ENCODE measurements at places on chromosomes 1 and 21. TPM values are rescaled to one million over a fixed set of nuclear protein-coding genes. Genes with fewer than 3 reads are reported as not detected.

- no peak overlapping the region for H3K27ac ChIP-seq
- H3K36me3 ChIP-seq = no peaks in the 10 kb centered on the region
- H3K4me3 ChIP-seq = no peak overlapping the region
- H3K27me3 ChIP-seq = no peaks in the 10 kb centered on the region
Observed at GRCh38 chr1:15627343-15627988, 10.2 kb downstream of the DDI2 start.

DNA sequence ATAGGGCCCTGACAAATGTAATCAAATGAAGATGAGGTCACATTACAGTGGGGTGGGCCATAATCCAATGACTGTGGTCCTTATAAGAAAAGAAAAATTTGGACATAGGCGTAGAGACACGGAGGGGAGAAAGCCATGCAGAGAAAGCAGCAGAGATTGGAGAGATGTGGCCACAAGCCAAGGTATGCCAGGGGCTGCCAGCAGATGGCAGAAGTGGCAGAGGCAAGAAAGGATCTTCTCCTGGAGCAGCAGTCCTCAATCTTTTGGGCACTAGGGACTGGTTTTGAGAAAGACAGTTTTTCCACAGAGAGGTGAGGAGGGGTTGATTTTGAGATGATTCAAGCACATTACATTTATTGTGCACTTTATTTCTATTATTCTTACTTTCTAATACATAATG lies 355.1 kb downstream of the NPHP4 start:
- no peak overlapping the region for H3K4me3 ChIP-seq
- no peaks in the 10 kb centered on the region for H3K4me1 ChIP-seq
- no peak overlapping the region for H3K27ac ChIP-seq
- H3K36me3 ChIP-seq = no peaks in the 10 kb centered on the region
- peak; percentile 72 for DNase-seq
- peaks cover 7% of the 10 kb centered on the region for H3K27me3 ChIP-seq

DNA sequence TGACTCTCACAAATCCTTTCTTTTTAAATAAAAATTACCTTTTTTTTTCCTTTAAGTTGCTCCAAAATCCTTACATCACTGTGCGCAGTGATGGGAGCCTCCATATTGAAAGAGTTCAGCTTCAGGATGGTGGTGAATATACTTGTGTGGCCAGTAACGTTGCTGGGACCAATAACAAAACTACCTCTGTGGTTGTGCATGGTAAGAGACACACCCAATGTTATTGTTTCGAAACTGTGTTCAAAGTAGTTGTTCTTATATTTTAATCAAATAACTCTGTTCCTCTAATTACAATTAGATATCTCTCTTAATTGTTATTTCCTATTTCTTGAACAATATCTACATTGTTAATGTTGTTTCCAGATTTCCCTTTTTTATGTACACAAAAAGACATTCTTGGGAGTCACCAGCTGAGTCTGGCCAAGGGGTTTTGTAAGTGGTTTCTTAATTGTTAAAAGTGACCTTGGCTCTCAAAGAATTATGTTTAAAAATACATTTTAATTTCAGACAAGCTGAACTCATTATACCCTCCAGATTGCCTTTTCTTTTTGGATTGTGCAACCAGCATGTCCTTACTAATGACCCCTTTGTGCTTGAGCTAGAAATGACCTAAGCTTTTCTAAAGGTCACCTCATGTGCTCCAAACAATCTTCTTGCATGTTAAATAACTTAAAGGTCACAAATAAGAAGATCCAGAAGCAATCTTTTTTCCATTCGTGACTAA lies 250.1 kb downstream of the HMCN1 start:
- H3K27ac ChIP-seq = no peak overlapping the region
- no peak overlapping the region for H3K4me3 ChIP-seq
- H3K4me1 ChIP-seq = no peaks in the 10 kb centered on the region
- no peaks in the 10 kb centered on the region for H3K36me3 ChIP-seq
- DNase-seq = peak; percentile 11

DNA sequence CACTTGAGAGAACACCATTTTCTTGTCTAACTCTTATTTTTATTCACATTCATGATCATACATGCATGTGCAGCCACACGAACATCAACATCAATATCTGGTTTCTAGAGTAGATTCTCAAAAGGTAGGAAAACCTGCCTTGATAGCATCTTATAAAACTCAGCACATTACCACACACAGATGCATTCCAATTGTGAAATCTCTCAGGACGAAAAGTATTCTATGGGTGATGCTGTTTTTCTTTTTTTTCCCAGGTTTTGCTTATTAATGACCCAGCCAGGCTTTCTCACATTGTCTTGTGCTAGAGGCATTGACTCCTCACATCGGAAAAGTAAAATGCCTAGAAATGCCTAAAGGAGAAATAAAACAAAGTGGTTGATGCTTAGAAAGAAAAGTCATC lies 562.8 kb downstream of the KIF26B start:
- H3K27ac ChIP-seq = no peak overlapping the region
- no peak overlapping the region for H3K4me3 ChIP-seq
- DNase-seq = no peak
- H3K27me3 ChIP-seq = no peaks in the 10 kb centered on the region
- no peaks in the 10 kb centered on the region for H3K36me3 ChIP-seq

DNA sequence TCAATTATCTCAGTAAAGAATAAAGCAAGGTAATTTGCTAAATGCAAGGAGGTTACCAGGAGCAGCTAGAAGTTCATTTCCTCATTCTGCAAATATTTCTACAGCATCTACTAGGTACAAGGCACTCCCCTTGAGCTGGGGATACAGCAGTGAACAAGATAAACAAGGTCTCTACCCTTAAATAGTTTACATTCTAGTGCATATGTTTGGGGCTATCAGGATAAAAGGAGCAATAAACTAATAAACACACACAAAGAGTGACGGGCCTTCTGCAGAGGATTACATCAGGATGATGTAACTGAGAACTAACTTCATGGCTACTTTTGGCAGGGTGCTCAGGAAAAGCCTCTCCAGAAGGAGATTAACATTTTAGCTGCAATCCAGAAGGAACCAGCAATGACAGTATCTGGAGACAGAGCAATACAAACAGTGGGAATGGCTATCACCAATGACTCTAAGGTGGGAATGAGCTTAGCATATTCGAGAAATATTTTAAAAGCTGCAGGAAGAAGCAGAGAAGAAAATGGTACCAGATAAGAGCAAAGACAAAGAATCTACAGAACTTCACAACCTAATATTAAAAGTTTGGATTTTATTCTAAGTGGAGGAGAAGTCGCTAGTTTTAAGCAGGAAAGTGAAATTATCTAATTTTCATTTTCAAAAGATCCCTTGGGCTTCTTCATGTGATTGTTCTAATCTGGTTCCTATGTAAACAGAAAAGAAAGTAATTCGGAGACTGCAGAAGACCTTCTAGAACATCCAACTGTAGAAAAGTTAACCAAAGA lies 25.8 kb downstream of the TP53BP2 start:
- no peaks in the 10 kb centered on the region for H3K27me3 ChIP-seq
- no peak for DNase-seq
- H3K36me3 ChIP-seq = no peaks in the 10 kb centered on the region
- peaks cover 9% of the 10 kb centered on the region for H3K4me1 ChIP-seq

DNA sequence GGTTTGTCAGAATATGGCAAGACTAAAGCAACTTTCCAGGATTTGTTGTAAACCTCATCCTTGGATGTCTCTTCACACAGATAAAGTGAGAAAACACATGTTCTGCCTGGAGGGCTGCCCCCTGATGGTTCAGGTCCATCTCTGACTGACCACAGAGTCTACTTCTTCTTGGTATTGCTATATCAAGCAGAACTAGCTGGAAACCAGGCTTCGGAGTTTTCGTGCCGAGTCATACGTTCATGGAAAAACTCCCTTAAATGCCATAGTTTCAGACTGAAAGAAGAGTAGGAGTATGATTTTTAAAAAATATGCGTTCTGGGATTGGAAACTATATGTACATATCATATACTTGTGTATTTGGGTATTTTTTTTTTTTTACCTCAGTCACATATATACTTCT lies 5.8 kb downstream of the OR10T2 start:
- H3K4me3 ChIP-seq = no peak overlapping the region
- no peak for DNase-seq
- no peaks in the 10 kb centered on the region for H3K36me3 ChIP-seq
- no peak overlapping the region for H3K27ac ChIP-seq

DNA sequence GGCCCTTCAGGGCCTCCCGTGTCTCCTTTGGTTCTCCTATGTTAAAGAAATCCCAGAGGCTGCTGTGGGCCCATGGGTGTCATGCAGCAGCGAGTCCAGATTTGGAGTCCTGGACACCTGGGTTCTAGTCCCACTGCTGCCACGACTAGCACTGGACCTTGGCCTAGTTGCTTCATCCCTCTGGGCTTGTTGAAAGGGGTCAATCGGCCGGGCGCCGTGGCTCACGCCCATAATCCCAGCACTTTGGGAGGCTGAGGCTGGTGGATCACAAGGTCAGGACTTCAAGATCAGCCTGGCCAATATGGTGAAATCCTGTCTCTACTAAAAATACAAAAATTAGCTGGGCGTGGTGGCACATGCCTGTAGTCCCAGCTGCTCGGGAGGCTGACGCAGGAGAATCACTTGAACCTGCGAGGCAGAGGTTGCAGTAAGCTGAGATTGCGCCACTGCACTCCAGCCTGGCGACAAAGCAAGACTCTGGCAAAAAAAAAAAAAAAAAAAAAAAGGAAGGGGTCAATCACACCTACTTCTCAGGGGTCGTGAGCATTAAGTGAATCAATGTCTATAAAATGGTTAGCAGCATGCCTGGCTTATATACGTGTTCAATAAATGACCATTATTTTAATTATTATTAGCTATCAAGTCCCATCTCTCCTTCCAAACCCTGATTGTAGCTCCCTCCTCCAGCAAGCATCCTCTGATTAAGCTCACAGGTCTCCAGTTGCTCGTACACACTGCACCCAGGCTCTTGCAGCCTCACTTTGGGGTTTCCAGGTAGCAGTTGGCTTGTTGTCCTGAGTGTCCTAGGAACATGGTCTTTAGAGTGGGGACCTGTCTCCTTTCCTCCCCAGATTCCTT lies 43.8 kb downstream of the KIRREL1 start:
- DNase-seq = no peak
- H3K36me3 ChIP-seq = no peaks in the 10 kb centered on the region
- no peaks in the 10 kb centered on the region for H3K27me3 ChIP-seq
- H3K4me1 ChIP-seq = peaks cover 5% of the 10 kb centered on the region
- no peak overlapping the region for H3K4me3 ChIP-seq
- H3K27ac ChIP-seq = no peak overlapping the region

DNA sequence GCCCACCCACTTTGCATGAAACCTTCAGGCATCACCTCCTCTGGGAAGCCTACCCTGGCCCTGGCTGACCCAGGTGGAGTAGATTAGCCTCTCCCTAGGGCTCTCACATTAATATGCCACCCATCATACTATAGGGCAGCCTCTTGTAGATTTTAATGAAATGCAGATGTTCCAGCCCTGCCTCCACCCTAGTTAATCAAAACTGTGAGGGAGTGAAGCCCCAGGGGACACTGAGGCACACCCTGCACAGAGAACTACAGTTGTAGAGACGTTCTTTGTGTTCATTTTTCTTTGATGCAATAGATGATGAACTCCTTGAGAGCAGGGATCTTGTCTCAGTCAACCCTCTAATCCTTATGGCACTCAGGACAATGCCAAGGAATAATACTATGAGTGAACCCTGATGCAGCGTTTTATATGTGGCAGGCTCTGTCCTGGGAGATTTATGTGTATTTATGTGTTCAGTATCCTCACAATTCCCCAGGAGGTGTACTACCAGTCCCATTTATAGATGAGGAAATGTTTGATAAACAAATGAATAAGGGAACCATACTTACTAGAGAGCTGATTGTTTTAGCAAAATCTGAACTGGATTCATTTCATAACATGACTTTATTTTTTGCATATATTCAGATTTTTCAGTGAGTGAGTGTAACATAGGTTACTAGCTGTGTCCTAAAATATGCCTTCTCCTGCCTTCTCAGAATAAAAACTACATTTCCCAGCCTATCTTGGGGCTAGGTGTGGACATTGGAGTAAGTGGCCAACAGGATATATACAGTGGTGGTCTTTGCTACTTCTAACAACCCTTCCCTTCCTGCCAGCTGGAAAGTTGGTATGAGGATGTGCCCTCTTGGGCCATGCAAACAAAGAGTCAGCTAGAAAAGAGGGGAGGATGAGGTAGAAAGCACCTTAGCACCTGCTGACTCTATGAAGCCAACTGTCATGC lies 23.5 kb upstream of the PRELP start:
- DNase-seq = no peak
- H3K4me3 ChIP-seq = no peak overlapping the region
- H3K36me3 ChIP-seq = no peaks in the 10 kb centered on the region
- peaks cover 4% of the 10 kb centered on the region for H3K27me3 ChIP-seq
- H3K27ac ChIP-seq = no peak overlapping the region

DNA sequence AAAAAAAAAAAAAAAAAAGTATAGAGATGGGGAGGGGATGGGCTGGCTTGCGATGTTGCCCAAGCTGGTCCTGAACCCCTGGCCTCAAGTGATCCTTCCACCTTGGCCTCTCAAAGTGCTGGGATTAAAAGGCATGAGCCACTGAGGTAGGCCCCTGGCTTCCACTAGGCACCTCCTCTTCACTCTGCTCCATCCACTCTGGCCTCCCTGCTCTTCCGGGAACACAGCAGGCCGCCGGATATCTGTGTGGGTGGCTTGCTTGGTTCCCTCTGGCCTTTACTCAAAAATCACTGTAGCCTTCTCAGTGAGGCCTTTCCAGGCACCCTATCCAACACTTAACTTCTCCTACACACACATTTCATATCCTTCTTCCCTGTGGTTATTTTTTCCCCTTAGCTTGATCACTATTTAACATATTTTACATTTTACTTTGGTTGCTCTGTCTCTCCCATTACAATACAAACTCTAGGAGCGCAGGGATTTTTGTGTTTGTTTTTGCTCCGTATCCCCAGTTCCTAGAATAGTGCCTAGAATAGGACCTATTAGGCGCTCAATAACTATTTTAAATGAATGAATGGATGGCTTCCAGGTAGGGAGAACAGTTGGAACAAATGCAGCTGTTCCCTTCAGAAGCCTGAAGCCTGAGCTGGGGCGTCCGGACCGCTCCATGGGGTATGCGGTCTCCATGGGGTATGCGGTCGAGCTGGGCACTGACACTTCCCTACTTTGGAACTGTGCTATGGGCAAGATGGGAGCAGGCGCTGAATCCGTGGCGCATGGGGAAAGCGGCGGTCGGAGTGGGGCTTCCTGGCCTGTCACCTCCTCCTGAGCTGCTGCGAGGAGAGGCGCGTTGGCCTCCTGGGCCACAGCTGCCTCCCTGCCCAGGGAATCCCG lies 46.7 kb downstream of the H3-3A start:
- DNase-seq = no peak
- H3K4me1 ChIP-seq = peaks cover 5% of the 10 kb centered on the region
- no peaks in the 10 kb centered on the region for H3K36me3 ChIP-seq
- H3K27ac ChIP-seq = peak overlapping the region; percentile 95

DNA sequence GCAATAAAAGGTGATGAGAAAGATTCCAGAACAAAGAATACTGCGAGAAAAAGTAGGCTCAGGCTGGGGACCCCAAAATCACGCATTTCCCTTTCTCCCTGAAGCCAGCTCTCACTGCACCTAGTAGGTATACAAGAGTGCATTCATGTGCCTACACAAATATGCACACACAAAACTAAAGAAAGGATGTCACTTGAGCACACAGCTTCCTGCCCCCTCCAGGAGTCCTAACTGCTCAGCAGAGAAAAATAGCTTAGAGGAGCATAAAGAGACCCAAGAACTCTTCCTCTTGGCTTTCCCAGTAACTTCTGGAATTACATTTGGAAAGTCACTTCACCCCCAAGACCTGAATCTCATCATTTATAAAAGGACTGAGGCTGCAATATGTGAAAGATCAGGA lies 38.0 kb downstream of the JAK1 start:
- H3K4me3 ChIP-seq = no peak overlapping the region
- DNase-seq = no peak
- H3K36me3 ChIP-seq = no peaks in the 10 kb centered on the region

KIF17 gene
- total RNA-seq = 49.3 TPM

KRTAP7-1 gene
- not detected for total RNA-seq

NTNG1 gene
- total RNA-seq = 0.39 TPM

FMO5 gene
- total RNA-seq = 6.0 TPM

CHRM3 gene
- total RNA-seq = 1.7 TPM

MYOM3 gene
- 7.0 TPM for total RNA-seq
